Hematopoietic multipotent progenitor cell treated with erythropoietin and hydrocortisone succinate and interleukin-3 and kit ligand, for 6 days (in vitro differentiated cells): ENCODE measurements at places on chromosomes 16 and 17.

- DNase-seq: no peak
These were observed 61.2 kb downstream of the USP32 start for GRCh38 chr17:60330731-60331130.

DNA sequence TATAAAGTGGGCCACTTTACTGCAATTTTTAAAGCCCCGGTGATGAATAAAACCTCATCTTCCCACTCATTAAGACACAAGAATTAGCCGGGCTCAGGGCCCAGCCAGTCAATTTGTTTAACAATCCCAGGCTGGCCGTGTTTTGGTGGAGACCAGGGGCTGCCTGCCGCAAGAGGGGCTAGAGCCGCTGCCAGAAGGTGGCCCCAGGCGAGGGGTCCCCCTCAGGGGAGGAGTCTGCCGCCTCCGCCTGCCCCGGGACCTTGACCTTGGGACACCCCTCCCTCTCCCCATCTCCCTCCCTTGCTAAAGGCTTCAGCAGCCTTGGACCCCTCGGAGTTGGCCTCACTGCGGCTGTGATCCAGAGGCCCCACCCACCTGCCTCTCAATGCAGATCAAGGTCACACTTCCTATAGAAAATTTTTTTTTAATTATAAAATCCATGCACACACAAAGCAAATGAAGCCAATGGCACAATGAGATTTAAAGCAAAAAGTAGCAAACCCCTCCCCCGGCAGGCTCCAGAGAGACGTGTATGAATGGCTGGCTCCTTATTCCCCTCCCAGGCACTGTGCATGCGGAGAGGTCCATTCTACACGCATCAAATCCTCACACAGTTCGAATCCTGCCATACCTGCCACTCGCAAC, 23.0 kb upstream of the SLC38A10 start:
- no peak for DNase-seq

- DNase-seq: peak; percentile 1
These were observed 14.5 kb upstream of the OR1E2 start for GRCh38 chr17:3448059-3448665.

- no peak for DNase-seq
These were observed 11.6 kb upstream of the MFAP4 start for GRCh38 chr17:19398301-19399181.

- no peak for DNase-seq
These were observed 180.5 kb upstream of the TOX3 start for GRCh38 chr16:52727441-52727840.

DNA sequence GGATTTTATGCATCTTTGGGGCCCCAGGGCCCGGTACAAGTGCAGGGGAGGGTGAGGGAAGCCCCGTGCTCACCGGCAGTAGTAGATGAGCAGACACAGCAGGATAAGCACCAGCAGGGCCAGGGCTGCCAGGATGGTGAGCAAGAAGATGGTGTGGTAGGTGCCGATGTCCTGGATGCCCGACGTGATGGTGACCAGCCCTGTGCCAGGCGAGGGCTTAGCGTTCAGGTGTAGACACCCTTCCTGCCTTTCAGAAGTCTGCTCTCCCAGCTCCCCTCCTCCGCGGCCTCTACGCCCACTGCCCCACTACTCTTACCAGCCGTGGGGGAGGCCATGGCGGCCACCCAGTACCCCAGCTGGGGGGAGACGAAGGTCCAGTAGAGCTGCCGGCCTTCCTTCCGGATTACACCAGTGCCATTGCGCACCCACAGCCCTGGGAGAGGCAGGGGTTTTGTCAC, 8.0 kb downstream of the FAM171A2 start:
- DNase-seq: no peak

- no peak for DNase-seq
These were observed 3.3 kb downstream of the COTL1 start for GRCh38 chr16:84614623-84614967.

GRCh38 chr17:77581480-77581879, 377.0 kb upstream of the TNRC6C start:
- no peak for DNase-seq

DNA sequence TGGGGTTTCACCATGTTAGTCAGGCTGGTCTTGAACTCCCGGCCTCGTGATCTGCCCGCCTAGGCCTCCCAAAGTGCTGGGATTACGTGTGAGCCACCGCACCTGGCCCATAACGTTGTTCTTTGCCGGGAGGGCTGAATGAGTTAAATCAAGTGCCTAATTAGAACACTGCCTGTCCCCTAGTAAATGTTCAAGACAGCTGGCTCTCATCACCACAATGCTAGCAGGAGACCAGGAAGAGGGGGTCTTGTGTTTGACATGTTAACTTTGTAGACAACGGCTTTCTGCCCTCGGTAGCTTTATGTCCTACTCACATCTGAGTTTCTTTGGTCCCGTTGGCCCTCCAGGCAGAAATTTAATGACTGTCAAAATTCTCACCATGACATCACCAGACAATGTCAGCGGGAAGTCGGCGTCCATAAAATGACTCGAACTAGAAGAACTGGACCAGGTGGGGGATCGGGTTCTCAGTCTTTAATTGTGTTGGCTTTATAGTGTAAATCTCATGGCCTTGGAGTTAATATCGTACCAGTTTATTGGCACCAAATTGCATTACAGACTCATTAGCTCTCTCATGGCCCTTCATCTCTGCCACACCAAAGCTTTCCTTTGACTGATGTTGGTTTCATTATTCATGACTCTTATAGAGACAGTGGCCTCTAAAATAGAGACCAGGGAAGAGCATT, 11.4 kb upstream of the ITPRIPL2 start:
- DNase-seq: no peak

DNA sequence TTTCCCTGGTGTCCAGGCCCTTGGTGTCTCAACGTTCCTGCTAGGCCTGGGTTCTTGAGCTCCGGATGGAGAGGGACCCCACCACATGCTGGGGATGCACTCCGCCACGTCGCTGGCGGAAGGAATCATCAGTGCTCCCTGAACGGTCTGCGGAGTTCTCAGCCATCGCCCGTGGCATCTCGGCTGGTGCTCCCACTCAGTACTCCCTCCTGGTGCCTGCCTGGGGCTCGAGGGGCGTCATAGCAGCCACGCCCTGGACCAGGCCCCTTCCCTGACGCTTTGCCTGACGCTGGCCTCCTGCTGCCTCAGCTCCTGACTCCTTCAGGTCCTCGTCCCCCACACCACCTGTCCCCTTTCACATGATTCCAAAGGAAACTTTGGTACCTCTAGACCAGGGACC, 95.9 kb upstream of the CIBAR2 start:
- DNase-seq: no peak

GRCh38 chr17:72407336-72407909, 286.6 kb downstream of the SOX9 start:
- DNase-seq: no peak
